Left cardiac atrium (tissue), 4 donors: ENCODE measurements at places on chromosomes 12 and 14. TPM values are rescaled to one million over a fixed set of nuclear protein-coding genes. Genes with fewer than 3 reads are reported as not detected.

- no peak for DNase-seq
Measured at GRCh38 chr14:93490001-93490400, 59.3 kb downstream of the UNC79 start.

- no peak for DNase-seq
Measured at GRCh38 chr14:60183138-60183537, 17.9 kb upstream of the DHRS7 start.

DNA sequence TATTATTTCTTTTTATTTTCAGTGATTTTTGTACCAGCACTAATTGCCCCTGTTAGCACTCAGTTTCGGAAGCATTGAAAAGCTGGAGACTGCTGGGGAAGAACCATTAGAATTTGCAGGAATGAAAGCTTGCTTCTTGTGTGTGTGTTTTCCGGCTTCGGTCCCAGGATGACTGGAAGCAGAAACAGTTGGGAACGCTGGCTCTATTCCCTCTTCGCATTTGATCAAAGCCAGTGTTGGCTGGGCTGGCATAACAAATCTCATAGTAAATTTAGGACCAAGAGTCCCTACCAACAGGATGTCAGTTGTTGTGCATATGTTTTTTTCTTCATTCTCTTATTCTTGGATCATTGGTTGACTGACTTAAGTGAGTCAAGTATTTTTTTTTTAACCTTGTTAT lies 53.6 kb upstream of the TRAF3 start:
- DNase-seq = no peak

Gene OTOGL
- 9.2 TPM for total RNA-seq

Gene ST8SIA1
- total RNA-seq = 3.0 TPM

GRCh38 chr12:18886962-18887361 lies 149.0 kb downstream of the CAPZA3 start:
- no peak for DNase-seq

Gene TAS2R31
- 1.3 TPM for total RNA-seq

- no peak for DNase-seq
Measured at GRCh38 chr12:47107446-47107845, 27.7 kb upstream of the AMIGO2 start.

DNA sequence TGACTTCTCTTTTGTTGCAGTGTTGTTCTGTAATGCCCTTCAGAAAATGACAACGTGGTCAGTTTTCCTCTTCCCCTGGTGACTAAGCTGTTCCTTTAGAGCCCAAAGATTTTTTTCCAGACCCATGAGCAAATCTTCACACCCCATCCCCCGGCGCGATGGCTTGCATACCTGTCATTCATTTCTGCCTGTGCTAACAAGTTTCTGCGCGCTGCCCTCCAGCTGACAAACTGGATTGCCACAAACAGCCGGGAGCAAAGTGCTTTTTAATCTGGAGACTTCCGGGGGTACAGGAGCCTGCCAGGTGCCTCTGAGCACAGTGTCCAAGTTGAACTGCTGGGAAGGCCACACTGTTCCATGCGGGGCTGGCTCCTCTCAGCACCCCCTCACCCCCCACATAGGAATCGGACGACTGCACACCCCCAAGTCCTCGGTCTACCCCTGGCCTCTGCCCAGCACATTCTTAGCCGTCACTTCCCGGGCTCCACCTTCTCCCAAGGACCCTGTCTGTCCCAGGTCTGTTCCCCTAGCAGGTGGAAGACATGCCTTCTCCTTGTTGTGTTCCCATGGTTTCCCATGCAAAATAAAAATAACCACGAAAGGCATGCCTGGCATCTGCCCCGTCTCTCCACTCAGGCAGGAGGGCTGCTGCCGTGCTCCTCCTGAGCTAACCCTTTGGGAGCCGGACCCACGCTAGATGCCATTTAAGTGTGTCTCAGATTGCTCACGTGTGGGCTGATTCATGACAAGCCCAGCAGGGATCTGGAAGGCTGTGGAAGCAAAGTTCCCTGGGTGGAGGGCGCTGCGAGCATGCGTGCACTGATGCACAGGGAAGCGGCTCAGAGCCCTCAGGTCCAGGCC lies 14.1 kb downstream of the RILPL1 start:
- peak; percentile 78 for DNase-seq

GRCh38 chr12:6773590-6774351 lies 1.5 kb downstream of the LAG3 start:
- no peak for DNase-seq

Gene TMCC3
- total RNA-seq = 5.7 TPM

DNA sequence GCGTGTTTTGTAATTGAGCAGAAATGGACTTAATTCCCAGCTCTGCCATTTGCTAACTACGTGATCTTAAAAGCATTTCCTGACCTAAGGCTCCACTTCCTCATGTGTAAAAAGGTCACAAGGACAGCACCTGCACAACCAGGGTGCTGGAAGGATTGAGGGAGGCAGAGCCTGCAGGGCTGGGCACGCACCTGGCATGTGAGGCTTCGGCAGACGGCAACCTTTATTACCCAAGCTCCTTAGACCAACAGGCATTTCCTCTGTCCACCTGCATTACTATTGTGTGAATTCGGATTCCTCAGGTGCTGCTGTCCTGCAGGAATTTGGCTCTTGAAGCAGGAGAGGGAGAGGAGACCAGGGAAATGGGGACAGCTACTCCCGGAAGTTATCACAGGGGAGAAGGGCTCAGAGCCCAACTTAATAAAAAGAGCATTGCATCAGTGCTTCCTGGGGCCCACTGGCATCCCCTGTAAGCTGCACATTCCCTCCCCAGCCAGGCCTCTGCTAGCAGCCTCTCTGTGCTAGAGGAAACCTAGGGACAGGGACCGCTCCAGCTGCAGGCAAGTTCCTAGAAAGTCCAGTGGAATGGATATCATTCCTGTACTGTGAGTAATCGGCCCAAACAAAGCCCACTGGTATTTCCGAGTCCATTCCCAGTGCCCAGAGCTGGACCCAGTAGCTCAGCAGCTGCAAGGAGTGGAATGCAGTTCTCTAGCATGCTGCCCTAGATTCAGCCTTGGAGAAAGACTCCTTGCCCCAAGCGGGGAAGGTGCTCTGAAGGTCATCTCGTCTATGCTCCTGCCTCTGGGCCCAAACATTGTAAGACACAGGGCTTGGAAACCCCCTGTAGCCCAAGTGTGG lies 157.1 kb upstream of the CCND2 start:
- DNase-seq = no peak

GRCh38 chr12:52029685-52030084 lies 21.6 kb upstream of the NR4A1 start:
- DNase-seq = no peak

Gene IPO4
- total RNA-seq = 11.8 TPM

Gene B4GALNT3
- total RNA-seq = 20.9 TPM

Gene KLHDC1
- total RNA-seq = 6.5 TPM

DNA sequence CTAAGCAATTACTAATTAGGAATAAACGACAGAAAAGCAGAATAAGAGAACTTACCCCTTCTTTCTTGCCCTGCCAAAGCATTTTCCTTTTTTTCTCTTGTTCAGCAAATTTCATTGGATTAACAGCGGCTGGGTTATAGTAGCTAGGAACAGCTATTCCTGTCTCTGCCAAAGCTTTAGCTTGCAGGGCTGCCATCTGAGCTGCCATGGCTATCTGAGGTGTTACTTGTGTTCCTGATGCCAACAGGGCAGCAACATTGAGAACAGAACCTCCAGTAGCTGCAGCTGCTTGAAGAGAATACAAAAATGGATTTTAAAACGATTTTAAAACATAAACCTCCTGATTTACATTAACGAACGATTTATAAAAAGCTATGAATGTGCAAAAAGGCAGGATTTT lies 7.4 kb upstream of the ZCCHC8 start:
- no peak for DNase-seq

GRCh38 chr14:60008042-60008441 lies 83.7 kb upstream of the PCNX4 start:
- DNase-seq = no peak
